ENCODE measurements at places on chromosomes 13 and 19.

DNA sequence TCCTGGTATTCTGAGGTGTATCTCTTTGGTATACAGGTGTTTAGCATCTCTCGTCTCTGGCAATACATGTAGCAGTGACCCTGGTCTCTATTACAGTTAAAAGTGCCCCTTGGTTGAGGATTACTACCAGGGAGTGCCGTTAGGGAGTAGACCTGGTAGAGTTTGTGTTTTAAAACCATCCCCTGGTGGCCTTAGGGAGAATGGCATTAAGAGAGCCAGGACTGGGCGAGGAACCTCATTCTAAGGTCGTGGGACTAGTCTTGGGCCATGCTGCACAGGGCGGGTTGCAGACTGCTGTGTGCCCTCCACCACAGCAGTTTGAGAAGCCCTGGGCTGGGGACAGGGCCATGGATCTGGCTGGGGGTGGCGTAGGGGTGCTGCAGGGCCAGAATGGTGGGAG lies 35.0 kb downstream of the B3GLCT start:
- no peak for DNase-seq

- no peak for DNase-seq
These were observed 80.3 kb downstream of the EFNB2 start for GRCh38 chr13:106455190-106455589.

DNA sequence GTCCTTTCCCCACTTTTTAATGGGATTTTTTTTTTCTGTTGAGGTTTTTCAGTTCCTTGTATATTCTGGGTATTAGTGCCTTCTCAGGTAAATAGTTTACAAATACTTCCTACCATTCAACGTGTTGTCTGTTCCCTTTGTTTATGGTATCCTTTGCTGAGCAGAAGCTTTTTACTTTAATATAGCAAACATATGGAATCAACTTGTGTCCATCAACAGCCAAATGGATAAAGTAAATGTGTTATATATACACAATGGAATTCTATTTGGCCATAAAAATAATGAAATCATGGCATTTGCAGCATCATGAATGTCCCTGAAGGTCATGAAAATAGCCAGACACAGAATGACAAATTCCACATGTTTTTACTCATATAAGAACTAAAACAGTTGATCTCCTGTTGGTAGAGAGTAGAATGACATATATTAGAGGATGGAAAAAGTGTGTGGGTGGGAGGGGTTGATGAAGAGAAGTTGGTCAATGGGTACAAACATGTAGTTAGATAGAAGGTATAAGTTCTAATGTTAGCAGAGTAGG lies 500.8 kb downstream of the SLITRK6 start:
- no peak for DNase-seq

- DNase-seq, result no peak
These were observed 7.2 kb upstream of the RHPN2 start for GRCh38 chr19:33071887-33072286.

GRCh38 chr13:29582171-29582570 lies 13.3 kb downstream of the SLC7A1 start:
- DNase-seq, result no peak

GRCh38 chr19:45782820-45783785 lies 813 bp upstream of the DMPK start:
- no peak for DNase-seq

GRCh38 chr19:30222428-30222873 lies 149.7 kb upstream of the ZNF536 start:
- DNase-seq, result no peak

DNA sequence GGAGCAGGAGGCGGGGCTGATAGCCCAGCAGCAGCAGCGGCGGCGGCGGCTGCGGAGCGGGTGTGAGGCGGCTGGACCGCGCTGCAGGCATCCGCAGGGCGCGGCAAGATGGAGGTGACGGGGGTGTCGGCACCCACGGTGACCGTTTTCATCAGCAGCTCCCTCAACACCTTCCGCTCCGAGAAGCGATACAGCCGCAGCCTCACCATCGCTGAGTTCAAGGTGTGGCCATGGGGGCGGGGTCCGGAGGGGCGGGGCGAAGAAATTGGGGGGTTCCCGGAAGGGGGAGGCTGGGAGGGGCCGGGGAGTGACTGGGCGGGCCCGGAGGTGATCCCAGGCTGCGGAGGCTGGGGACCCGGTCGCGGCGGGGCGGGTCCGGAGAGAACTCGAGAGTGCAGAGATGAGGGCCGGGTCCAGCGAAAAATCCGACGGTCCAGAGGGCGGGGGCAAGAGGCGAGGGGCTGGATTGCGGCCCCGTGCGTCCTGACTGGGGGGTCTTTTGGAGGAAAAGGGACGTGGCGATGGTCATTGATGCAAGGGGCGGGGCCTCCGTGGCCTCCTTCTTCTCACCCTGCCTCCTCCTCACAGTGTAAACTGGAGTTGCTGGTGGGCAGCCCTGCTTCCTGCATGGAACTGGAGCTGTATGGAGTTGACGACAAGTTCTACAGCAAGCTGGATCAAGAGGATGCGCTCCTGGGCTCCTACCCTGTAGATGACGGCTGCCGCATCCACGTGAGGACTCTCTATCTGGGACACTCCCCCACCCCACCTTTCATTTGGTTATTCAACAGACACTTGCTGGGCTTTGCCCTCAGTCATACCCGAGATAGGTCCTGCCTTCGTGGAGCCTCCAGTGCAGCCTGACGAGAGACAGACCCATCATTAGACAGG lies at the start of gene TBCB:
Gene TBCB (plus strand): TSS at position 16 of the 891 bp plus-strand sequence. CDS start 93 bp downstream, at position 109.
- no peak for DNase-seq

- DNase-seq, result no peak
These were observed 93.0 kb upstream of the IRS2 start for GRCh38 chr13:109879338-109879737.

Measured in effector memory CD8-positive, alpha-beta T cell (primary cell).